ENCODE measurements at places on chromosomes 7 and 10.

DNA sequence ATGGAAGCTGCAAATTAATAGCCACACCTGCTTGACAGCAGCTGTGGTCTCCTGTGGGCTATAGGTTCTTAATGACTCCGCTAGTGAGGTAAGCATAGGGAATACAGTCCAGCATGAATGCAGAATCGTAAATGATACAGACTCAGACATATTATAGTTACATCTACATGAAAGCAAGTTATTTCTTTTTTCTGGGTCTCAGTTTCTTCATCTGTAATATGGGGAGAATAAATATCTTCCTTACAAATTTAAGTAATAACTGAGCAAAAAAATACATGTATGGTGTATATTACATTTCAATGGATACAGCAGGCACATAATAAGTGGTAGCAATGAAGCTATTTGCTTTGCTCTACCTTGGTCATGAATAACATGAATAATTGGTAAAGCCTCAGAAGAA, 245.9 kb upstream of the RHOBTB1 start:
- DNase-seq: no peak

DNA sequence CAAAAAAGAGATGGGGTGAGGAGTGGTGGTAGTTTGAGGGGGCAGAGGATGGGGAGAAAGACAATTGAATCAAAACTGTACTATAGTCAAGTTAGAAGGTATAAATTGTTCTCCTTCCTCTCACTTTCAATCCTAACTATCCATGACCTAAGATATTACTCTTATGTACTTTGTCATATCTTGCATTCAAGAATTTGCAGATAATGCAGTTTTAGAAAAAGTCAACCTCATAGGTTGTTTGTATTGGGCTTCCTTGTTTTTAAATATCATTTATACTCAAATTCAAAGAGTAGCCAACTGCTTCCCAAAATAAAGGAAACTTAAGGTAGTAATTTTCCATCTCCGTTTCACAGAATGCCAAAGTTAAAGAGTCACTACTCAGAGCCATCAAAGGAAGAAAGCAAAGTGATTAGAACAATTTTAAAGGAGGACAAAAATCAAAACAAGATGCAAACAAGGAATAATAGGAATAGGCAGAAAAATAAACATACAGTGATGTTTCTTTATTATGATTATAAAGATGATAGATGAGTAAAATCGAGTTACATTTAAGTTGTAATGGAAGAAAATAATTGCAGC, 32.7 kb downstream of the MET start:
- DNase-seq: no peak

GRCh38 chr7:149886018-149886415, 12.2 kb downstream of the ATP6V0E2 start:
- no peak for DNase-seq

GRCh38 chr7:1028775-1029636, 15.3 kb upstream of the GPR146 start:
- DNase-seq: peak; percentile 56

GRCh38 chr10:3901370-3901769, 116.4 kb upstream of the KLF6 start:
- DNase-seq: no peak
